ENCODE measurements at places on chromosomes 4 and X.

- no peak for DNase-seq
Measured at GRCh38 chr4:14167876-14168510, 540.5 kb upstream of the BOD1L1 start.

- no peak for DNase-seq
Measured at GRCh38 chrX:120335289-120335688, 24.0 kb upstream of the TMEM255A start.

GRCh38 chr4:56958111-56958517, 19.3 kb downstream of the NOA1 start:
- DNase-seq: no peak

DNA sequence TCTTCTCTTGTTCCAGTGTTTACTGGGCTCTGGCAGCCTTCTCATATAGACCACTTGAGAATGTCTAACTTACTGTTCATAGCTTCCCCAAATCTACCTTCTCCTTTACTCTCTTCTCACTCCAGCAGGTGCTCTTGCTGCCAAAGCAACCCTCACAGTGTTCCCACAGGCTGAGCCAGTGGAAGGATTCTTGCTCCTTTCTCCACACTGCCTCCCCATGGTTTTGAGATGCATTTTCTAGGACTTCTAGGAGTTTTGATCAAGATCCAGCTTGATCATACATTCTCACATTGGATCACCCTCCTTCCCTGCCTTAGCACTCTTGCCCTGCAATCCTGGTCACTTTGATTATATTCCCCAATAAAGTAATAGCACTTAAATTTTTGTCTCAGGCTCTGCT, 230.8 kb downstream of the TMEM47 start:
- DNase-seq: no peak

- DNase-seq: no peak
Measured at GRCh38 chr4:152824561-152824960, 44.8 kb downstream of the ARFIP1 start.

DNA sequence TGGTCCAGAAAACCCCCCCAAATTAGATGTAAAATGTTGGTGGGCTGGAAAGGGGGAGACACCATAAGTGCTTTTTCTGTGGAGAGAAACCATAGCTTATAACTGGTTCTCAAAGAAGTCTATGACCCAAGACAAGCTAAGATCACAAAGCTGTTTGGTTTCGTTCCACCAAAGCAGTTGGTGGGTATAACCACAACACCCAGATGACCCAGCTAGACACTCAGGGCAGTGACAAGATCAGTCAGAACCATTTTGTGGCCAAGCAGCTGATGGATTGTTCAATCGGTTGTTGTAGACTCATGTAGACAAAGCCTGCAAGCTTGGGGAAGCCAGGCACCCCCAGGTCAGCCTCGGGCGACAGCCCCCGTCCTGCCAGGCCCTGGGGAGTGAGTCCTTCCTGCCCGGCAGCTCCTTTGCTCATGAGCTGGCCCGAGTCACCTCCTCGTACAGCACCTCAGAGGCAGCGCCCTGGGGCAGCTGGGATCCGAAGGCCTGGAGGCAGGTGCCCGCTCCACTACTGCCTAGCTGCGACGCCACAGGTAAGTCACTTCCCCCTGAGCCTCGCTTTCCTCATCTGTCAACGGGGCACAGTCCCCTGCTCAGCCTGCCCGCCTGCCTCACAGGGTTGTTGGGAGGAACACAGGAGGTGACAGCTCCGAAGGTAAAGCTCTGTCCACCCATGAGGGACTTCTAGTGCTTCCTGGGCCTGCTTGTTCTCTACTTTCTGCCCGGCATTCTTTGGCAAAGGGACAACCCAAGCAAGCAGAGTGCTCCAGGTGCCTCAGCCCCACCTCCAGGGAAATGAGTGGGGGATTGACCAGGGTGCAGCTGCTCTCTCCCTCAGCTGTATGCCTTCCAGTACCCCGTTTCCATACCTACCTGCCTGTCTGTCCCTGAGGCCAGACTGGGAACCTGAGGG, 65.2 kb upstream of the MTM1 start:
- no peak for DNase-seq

GRCh38 chr4:118225511-118225910, 127.3 kb downstream of the PRSS12 start:
- DNase-seq: no peak

- no peak for DNase-seq
Measured at GRCh38 chr4:140568507-140569306, at the start of gene UCP1. TSS of gene UCP1 (minus strand) at chr4:140568961. CDS start at chr4:140568729, 232 bp downstream.

DNA sequence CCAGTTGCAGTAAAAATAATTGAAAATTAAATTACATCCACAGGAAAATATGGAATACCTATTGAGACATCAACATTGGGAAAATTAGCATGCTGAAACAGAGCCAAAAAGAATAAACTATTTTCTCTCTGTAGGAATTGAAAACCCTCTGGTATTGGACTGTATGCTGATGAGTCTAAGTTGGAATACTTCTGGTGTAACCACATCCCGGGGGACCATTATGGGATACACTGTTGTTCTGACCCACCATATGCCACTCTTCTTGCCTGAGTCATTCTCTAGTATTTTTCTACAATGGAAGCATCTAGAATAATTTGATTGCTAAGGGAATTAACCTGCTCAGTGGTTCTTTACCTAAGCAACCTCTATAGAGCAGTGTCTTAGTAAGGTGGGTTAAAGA, 640.7 kb upstream of the AGA start:
- DNase-seq: no peak

- no peak for DNase-seq
Measured at GRCh38 chrX:40727581-40728252, 7.6 kb downstream of the MED14 start.

DNA sequence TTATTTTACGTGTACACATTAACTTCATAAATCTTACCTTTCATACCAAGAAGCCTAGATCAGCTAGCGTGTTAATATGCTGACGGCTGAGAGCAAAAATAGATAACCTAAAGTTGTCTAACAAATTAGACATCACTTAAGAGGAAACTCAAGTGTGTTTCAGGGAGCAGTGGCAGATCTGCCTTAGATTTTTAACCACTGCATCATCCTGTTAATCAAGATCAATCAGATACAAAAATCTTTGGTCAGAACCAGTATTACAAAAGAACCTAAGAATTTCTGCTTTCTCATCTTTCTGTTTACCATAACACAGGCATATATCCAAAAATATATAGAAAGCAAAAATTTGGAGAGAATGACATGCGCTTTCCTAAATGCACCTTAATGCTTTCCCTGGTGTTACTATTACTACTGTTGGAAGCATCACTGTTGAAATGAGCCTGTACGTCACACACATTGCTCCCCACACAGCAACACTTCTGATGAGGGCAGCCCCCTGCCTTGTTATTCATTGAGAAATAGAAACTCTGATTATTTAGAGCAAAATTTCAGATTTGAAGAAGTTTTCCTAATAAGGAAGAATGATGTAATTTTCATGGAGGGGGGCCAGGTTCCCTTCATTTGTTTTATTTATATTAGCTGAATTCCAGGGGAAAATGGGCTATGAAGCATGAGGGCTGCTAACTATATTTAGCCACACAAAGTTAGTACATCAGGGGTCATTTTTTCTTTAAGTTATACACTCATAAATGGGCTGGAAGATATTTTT, 152.3 kb downstream of the CBR4 start:
- DNase-seq: no peak

DNA sequence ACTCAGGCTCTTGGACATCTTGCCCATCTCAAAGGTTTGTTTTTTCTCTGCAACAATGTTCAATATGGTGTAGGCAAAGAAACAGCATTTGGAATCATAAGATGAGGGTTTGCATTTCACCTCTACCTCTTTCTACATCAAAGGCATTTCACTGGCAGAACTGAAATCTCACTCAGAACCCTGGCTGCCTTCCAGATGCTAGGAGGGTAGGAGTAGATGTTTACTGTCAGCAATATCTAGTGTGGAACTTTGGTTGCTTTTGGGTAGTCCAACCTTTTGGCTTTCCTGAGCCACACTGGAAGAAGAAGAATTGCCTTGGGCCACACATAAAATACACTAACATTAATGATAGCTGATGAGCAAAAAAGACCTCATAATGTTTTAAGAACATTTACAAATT, 297.0 kb upstream of the KLF3 start:
- no peak for DNase-seq

DNA sequence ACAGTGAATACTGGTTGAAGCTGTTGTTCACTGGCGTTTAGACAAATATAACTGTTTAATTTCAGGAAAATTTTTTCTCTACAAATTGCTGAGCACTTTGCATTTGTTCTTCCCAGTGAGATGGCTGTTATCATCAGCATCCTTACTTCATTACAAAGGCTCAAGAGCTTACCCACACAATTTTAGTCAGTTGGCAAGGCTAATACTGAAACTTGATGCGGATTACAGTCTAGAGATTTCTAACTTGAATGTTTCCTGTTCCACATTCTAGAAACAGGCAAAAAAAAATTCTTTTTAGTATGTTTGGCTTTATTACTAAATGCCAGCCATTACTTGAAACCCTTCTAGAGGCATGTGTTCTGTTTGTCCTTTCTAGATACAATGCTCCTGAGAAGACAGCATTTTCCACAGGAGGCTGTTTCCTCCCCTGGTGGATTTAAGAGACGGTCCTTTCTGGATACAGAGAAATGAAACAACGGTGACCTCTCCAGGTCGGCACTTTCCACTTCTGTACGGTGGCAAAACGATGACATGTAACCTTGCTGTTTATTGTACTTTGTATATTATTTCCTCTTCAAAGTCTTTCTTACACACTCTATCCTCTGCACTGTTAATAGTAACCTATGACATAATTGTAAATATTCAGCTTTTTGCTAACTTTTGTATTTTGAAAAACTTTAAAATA, 80.9 kb downstream of the RFC1 start:
- DNase-seq: no peak

GRCh38 chrX:109873983-109874382, 128.9 kb upstream of the TMEM164 start:
- no peak for DNase-seq

- DNase-seq: no peak
Measured at GRCh38 chr4:185468999-185469398, 2.5 kb downstream of the CCDC110 start.

- DNase-seq: no peak
Measured at GRCh38 chr4:143287572-143287923, 49.1 kb upstream of the GAB1 start.

DNA sequence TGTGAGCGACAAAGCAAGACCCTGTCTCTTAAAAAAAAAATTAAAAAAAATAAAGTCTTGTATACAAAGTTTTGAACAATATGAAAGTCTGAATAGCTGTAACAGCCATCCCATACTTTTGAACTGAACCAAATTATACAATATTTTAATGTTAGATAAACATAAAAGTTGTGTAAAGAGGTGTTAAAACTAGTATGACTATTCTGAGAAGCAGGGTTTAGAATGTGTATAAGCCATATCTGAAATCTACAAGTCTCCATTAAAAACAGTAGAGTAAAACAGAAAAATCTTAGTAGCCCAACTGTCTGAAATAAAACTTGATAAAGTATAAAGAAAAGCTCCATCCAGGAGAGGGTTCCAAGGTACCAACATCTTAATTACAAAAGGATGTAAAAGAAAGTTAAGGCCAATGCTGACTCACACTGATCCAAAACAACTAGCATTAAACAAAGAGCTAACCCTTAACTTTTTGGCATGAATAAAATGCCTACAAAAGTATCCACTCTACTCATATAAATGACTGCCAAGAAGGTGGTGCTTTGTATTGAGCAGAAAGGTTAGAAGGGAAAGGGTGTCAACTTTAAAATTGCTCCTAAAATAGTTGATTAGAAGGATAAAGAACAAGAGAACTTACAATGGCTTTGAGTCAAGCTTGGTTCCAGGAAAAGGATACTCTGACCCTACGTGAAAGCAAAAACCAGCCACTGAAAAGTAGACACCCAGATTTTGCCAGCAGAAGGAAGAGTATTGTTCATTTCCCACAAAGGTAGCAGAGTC, 18.5 kb downstream of the CNOT6L start:
- DNase-seq: no peak

DNA sequence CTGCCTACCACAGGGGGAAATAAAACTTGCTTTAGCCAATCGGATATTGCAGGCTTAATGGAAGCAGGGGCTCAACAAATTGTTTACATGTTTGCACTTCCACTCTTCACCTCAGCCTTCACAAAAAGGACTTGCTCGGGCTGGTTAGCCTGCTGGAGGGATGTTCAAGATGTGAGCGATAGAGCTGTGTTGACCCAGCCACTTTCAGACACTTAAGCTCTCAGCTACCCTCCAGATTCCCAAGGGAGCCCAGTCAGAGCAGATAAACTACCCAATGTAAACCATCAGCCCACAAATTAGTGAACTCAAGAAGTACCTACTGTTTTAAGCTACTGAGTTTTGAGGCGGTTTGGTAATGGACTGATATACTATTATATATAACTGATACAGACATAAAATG, 508.4 kb upstream of the FTHL17 start:
- DNase-seq: no peak

DNA sequence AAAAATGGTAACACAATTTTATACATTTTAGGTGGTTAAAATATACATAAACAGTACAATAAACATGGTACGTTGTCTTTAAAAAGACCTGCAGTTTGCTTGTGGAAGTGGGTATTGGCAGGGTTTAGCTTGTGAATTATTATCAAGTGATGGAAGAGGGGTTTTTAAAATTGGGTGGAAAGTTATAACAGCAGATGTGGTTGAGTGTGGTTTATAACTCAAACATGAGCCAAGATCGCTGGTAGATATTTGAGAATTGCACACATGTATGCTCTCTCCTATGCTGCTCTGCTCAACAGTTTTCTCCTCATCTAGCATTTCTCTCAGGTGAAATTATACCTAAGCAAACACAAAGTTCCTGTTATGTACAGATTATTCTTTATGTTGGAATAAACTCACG, 14.0 kb downstream of the EPGN start:
- no peak for DNase-seq

- DNase-seq: no peak
Measured at GRCh38 chr4:12458621-12459020, 1025.5 kb downstream of the RAB28 start.

- DNase-seq: no peak
Measured at GRCh38 chr4:122777846-122778673, 45.6 kb downstream of the BBS12 start.

- no peak for DNase-seq
Measured at GRCh38 chr4:306551-306961, 1.3 kb upstream of the ZNF732 start.

GRCh38 chr4:129358571-129358970, 262.6 kb downstream of the C4orf33 start:
- no peak for DNase-seq

GRCh38 chr4:53543561-53543960, 47.7 kb downstream of the LNX1 start:
- DNase-seq: no peak

Measured in stimulated activated CD8-positive, alpha-beta memory T cell treated with anti-CD3 and anti-CD28 coated beads, Interleukin-7, amount 100 ng/mL, for 4 hours (primary cell).